M059J (cell line): ENCODE measurements at places on chromosomes 7 and 10. TPM values are rescaled to one million over a fixed set of nuclear protein-coding genes. Genes with fewer than 3 reads are reported as not detected.

DNA sequence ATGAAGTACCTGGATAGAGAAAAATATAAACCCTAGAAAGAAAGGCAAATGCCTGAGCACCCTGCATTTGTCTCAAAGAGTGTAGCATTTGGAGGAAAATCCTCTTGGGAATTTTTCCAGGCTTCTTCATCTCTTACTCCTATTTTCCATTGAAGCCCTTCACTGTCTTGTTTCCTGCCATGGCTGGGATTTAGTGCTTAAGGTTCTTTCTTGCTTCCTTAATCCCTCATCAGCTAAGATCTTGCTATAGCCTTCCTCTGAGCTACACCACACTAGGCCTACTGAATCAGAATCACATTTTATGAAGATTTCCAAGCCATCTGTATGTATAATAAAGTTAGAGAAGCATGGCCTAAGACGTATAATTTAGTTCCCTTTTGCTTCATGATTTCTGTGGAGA, 97.5 kb upstream of the PHYHIPL start:
- DNase-seq = peak; percentile 24

Gene SFTPD
- total RNA-seq = not detected in 2 replicates

Gene MSMB
- not detected in 2 replicates for total RNA-seq

Gene TEX47
- total RNA-seq = not detected in 2 replicates

Gene UCN3
- total RNA-seq = not detected in 2 replicates
